ENCODE measurements at places on chromosomes 2 and 18. TPM values are rescaled to one million over a fixed set of nuclear protein-coding genes. Genes with fewer than 3 reads are reported as not detected.

DNA sequence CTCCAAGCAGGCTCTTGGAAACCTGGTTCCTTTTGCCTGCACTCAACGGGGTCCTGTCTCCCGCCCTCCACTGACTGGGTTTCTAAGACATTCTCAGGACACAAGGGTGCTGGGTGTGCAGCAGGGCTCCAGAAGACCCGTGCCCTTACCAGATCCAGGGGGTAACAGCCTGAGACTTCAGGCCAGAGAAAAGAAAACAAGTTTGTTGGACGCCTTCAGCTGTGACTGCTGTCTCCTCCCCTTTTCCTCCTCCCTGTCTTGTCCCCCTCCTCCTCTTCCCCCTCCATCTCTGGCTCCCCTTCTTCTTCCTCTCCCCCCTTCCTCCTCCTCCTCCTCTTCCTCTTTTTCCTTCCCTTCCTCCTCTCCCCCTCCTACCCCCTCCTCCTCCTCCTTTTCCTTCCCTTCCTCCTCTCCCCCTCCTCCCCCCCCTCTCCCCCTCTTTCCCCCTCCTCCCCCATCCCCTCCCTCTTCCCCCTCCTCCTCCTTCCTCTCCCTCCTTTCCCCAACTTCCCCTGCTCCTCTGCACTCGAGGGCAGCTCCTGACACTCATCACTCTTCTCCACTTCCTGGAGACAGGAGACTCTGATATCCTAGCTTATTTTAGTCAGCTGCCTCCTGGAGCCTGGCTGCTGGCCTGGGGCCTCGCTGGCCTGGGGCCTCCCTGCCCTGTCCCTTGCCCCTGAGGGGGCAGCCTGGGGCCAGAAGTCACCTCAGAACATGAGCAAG, 12.4 kb downstream of the ADRA2B start:
- no peaks in the 10 kb centered on the region for H3K27me3 ChIP-seq
- H3K27ac ChIP-seq, result no peak overlapping the region
- DNase-seq, result no peak
- H3K4me3 ChIP-seq, result no peak overlapping the region
- H3K4me1 ChIP-seq, result peaks cover 11% of the 10 kb centered on the region

POTEF gene
- not detected for total RNA-seq

GRCh38 chr2:231394211-231395141, 1.0 kb upstream of the B3GNT7 start:
- DNase-seq, result no peak
- H3K36me3 ChIP-seq, result no peaks in the 10 kb centered on the region
- no peaks in the 10 kb centered on the region for H3K27me3 ChIP-seq
- peak overlapping the region; percentile 66 for H3K4me3 ChIP-seq

GRCh38 chr2:168180914-168181313, 66.5 kb downstream of the STK39 start:
- DNase-seq, result no peak
- no peaks in the 10 kb centered on the region for H3K27me3 ChIP-seq
- H3K27ac ChIP-seq, result no peak overlapping the region
- peaks cover 17% of the 10 kb centered on the region for H3K36me3 ChIP-seq

AOX1 gene
- 0.97 TPM for total RNA-seq

DNA sequence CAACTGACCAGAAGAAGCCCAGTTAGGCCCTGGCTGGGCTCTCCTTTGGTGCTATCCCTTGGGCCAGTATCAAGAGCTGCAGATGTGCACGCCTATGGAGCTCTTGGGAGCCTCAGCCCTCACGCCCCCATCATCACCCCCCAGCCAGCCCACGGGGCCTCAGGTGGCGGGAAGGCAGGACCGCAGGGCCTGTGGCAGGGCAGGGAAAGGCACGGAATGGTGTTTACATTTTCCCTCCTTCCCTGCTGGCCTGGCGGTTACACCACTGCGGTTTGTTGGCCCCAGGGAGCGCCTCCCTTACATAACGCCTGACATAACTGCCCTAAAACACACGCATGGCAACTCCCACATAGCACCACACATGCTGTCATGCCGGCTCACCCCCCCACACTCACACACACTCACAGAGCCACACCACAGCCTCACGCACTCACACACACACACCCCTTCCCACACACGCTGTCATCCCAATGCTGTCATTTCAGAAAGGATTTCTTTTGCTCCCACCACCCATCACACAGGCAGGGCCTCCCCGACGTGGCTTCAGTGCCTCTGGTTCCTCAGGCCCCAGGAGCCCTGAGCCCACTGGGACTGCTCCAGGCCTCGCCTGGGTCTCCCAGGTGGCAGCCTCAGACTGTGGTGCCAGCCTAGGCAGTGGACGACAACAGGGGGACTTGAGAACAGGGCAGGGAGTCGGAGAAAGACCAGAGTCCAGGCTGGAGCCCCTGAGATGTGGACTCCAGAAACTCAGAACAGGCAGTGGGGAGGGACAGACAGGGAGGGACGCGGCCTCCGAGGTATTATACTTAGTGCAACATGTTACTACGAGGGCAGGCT, 15.7 kb downstream of the ZFP36L2 start:
- no peak overlapping the region for H3K4me3 ChIP-seq
- H3K36me3 ChIP-seq, result peaks cover 2% of the 10 kb centered on the region
- H3K27ac ChIP-seq, result no peak overlapping the region
- H3K27me3 ChIP-seq, result no peaks in the 10 kb centered on the region

DBI gene
- total RNA-seq, result 57.7 TPM

BOLL gene
- not detected for total RNA-seq

DNA sequence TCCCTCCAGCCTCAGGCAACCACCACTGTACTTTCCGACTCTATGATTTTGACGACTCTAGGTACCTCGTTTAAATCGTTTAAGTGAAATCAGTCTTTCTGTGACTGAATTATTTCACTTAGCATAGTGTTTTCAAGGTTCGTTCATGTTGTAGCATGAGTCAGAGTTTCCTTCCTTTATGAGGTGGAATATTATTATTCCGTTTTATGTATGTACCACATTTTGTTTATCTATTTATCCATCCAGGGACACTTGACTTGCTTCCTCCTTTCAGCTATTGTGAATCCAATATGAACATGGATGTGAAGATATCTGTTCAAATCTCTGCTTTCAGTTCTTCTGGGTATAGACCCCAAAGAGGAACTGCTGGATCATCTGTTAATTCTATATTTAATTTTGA, 19.1 kb downstream of the IL1R2 start:
- H3K36me3 ChIP-seq, result peaks cover 1% of the 10 kb centered on the region
- no peak for DNase-seq
- no peaks in the 10 kb centered on the region for H3K4me1 ChIP-seq
- no peak overlapping the region for H3K27ac ChIP-seq

GRCh38 chr2:144999071-144999875, 479.4 kb upstream of the ZEB2 start:
- no peaks in the 10 kb centered on the region for H3K36me3 ChIP-seq
- no peaks in the 10 kb centered on the region for H3K27me3 ChIP-seq
- H3K4me1 ChIP-seq, result peaks cover 48% of the 10 kb centered on the region
- H3K27ac ChIP-seq, result peak overlapping the region; percentile 21
- no peak overlapping the region for H3K4me3 ChIP-seq

DNA sequence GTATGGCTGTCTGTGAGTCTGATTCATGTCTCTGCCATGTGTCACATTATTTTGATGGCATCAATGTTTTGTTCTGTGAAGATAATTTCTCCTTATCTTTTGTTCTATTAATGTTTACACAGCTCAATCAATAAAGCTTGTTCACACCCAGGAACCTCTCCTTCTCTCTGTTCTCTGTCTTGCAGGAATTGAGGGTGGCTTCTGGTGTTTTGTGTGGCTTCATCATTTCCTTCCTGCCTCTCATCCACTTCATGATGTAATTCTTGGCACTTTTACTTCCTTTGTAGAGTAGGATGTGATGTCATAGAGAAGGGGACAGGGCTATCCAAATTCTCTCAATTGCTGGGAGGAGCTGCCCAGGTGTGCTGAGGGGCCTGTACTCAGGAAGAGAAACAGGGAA, 27.2 kb downstream of the ASXL3 start:
- H3K27ac ChIP-seq, result no peak overlapping the region
- H3K27me3 ChIP-seq, result no peaks in the 10 kb centered on the region
- peaks cover 1% of the 10 kb centered on the region for H3K36me3 ChIP-seq
- H3K4me1 ChIP-seq, result peaks cover 19% of the 10 kb centered on the region
- no peak for DNase-seq

- no peaks in the 10 kb centered on the region for H3K36me3 ChIP-seq
- DNase-seq, result no peak
- no peak overlapping the region for H3K4me3 ChIP-seq
- H3K27ac ChIP-seq, result no peak overlapping the region
Observed at GRCh38 chr18:48356909-48357631, 52.1 kb downstream of the ZBTB7C start.

MCFD2 gene
- total RNA-seq, result 97.6 TPM

DNA sequence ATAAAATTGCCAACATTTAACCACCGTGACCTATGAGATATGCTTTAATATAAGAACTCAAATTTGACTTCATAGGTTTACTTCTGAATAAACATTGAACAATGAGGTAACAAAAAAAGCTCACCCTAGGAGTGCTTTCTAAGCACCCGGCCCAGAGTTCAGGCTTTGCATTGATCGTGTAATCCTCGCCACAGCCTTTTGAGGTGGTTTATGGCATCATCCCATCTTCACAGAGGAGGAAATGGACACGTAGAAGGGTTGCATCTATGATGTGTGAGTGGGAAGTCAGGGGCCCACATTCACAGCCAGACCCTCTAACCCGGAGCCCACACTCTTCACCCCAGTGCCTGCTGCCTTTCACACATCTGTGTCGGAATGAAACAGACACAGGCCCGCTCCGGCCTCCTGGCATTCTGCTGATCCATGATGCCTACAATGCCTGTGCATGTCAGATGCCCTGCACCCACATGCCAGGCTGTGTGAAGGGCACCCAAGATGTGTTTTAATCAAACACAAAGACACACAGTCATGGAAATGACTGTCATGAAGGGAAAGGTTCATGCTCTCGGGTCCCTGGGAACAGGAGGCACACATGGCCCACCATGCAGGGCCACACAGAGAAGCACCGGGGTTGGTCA, 48.6 kb upstream of the RPL31 start:
- no peak overlapping the region for H3K4me3 ChIP-seq
- no peaks in the 10 kb centered on the region for H3K27me3 ChIP-seq
- DNase-seq, result no peak
- H3K4me1 ChIP-seq, result no peaks in the 10 kb centered on the region
- H3K36me3 ChIP-seq, result peaks cover 15% of the 10 kb centered on the region

- H3K27ac ChIP-seq, result peak overlapping the region; percentile 67
- DNase-seq, result no peak
- no peak overlapping the region for H3K4me3 ChIP-seq
- H3K36me3 ChIP-seq, result peaks cover 3% of the 10 kb centered on the region
- H3K27me3 ChIP-seq, result no peaks in the 10 kb centered on the region
Observed at GRCh38 chr2:145729481-145729880, 1209.6 kb upstream of the ZEB2 start.

GCFC2 gene
- total RNA-seq, result 13.2 TPM

LYG2 gene
- not detected for total RNA-seq

TTC39C gene
- total RNA-seq, result 11.2 TPM

LINC00305 gene
- not detected for total RNA-seq

Data from osteocyte (in vitro differentiated cells).